ENCODE measurements at places on chromosomes 7 and 10. TPM values are rescaled to one million over a fixed set of nuclear protein-coding genes. Genes with fewer than 3 reads are reported as not detected.

NUTM2A gene
- 0.19 TPM for total RNA-seq

GBX1 gene
- not detected for total RNA-seq

ANKMY2 gene
- total RNA-seq, result 16.1 TPM

TMEM273 gene
- total RNA-seq, result 6.1 TPM

BICC1 gene
- total RNA-seq, result 0.45 TPM
